Esophagus muscularis mucosa (tissue), 4 donors: ENCODE measurements at places on chromosomes 1 and 21. TPM values are rescaled to one million over a fixed set of nuclear protein-coding genes. Genes with fewer than 3 reads are reported as not detected.

MFSD2A gene
- 4.6 TPM for total RNA-seq

A3GALT2 gene
- not detected for total RNA-seq

- no peak for DNase-seq
Measured at GRCh38 chr1:55153031-55153430, 62.1 kb downstream of the USP24 start.

DNA sequence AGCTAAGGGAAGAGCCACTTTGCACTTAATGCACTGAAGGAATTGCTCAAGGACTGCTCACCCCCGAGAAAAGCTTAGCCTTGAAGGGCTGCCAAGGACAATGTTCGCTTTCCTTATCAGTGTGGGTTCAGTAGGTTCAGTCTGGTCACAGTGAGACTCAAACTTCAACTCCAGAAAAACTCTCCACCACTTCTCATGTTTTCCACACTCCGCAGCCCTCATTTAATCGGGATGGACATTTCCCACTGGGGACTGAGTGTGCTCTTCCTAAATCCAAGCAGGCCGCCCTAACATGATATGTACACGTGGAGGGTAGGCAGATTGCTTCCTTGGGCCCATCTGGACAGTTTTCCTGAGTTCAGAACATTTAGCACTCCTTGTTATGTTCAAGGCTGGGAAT, 19.5 kb downstream of the SUSD4 start:
- DNase-seq, result no peak

PADI4 gene
- total RNA-seq, result not detected

GRCh38 chr1:164466001-164466421, 93.0 kb upstream of the PBX1 start:
- DNase-seq, result no peak

DIO1 gene
- total RNA-seq, result not detected

UBE2U gene
- total RNA-seq, result not detected

GRCh38 chr21:17529648-17530047, 16.8 kb downstream of the CXADR start:
- DNase-seq, result no peak

RAP1GAP gene
- total RNA-seq, result 0.71 TPM

DNA sequence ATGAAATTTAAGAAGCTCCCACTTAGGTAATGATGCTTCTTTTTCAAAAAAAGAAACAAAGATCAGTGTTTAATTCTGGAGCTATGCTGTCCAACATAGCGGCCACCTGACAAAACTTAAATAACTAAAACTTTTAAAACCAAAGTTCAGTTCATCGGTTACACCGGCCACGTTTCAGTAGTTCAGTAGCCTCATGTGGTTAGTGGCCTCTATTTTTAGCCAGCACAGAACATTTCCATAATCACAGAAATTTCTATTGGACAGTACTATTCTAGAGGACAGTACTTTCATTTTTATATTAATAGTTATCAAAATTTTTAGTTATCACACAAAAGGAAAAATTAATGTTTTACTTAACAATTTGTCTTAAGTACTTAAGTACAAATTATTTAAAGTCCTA, 141.0 kb downstream of the USP25 start:
- DNase-seq, result no peak

ROR1 gene
- 5.1 TPM for total RNA-seq

DNA sequence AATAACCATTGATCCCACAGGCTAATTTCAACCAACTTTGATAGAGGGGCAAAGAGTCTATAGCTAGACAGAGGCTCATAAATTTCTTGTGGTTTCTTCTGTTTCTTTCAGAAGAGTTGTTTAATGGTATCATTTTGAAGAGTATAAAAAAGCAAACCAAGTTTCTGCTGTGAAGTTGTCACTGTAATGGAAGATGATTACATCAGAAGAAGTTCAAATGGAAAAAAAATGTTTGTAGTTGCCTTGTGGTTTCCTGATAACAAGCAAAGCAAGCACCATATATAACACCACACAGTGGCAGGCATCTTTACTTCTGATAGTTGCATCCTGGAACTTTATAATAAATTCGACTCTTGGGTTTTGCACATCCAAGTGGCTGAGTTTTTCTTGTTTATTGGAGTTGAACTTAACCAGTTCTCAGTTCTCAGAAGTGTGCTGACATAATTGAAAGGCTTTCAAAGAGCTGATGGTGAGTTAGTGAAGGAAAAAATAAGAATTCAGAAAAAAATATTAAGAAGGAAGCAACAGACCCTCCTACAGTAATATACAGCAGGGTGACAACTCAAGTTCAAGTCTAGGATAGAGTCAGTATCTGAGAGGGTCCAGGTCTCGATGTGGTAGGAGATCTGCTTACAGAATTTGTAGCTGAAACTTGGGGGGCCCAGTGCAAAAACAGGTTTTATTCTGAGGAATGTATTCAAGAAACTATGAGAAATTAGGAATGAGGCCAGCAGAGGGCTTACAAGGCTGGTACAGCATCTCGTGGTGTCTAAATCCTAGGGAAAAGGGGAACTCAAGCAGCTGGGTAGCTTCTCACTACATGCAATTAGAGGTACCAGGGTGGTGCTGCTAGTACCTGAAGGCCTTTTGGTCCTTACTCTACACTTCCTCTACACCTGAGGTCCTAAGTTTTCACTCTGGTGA, 123.5 kb downstream of the CRB1 start:
- DNase-seq, result no peak

- DNase-seq, result no peak
Measured at GRCh38 chr1:156383023-156383422, 14.0 kb downstream of the RHBG start.

DNA sequence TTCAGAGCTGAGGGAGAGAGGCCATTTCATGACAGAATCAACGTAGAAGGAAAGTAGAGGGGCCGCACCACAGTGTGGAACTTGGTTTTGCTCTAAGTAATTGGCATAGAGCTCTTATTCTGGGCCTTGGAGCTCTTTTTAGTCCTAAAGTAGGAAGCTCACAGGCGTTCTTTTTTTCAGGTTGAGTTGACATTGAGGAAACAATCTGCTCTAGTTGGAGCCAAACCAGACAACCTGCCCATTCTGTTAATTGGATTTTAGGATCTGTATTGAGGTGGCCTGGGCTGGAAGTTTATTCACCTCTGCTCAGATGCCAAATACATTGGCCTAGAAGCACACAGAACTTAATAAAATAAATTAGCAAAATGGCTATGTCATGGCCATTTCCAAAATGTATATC, 1093.9 kb downstream of the ADGRL2 start:
- no peak for DNase-seq

PAPPA2 gene
- total RNA-seq, result 0.78 TPM

HOOK1 gene
- total RNA-seq, result under 0.01 TPM

DNA sequence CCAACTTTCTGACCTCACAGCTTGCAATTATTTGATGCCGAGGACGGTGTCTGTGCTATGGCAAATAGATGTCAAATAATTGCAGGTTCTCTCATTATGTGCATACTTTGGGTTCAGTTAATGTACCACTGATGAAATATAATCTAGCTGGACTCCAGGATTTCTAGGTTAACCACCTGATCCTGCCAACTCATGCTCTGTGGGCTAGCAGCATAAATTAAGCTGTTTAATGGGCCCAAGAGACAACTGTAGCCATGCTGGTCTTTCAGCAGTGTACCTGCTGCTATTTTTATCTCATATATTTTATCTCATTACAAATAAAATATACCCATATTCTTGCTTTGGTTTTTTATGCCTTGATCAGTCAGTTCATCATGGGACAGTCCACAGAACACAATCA, 43.3 kb upstream of the HP1BP3 start:
- no peak for DNase-seq

GRCh38 chr1:66553846-66554245, 19.9 kb downstream of the SGIP1 start:
- DNase-seq, result no peak

DNA sequence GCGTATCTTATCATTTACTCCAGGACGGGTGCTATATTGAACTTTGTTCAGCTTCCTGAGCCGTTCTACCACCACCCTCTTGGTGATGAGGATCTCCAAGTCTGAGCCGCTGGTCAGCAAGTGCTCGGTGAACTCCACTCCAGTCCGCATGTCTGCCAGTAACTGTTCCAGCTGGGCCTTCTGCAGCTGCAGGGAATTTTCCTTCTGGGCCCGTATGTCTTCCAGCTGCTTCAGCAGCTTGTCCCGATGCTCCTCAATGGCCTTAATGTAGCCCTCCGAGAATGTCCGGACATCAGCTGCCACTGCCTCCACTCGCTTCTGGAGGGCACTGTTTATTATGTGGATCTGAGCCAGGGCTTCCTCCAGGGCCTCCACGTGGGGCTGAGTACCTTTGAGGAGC, 3.4 kb downstream of the TRIM45 start:
- no peak for DNase-seq

APOBEC4 gene
- total RNA-seq, result not detected

GRCh38 chr1:58308206-58308605, 238.3 kb downstream of the OMA1 start:
- no peak for DNase-seq

DNA sequence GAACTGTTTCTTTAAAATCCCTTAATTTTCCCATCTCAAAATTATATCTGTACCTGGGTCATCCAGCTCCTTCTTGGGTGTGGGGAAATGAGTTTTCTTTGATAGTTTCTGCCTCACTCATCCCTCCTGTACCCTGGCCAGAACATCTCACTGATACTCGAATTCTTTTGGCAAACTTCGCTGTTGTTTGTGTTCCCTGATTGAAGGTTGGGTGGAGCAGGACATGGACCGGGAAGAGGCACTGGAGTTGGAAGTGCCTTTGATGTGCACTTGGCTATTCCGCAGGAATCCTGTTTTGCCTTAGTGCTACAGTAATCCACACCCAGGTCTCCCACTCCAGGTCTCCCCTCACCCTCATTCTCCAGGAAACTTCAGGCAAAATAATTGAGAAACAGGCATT, 11.2 kb downstream of the MINDY1 start:
- no peak for DNase-seq

CYP4A11 gene
- not detected for total RNA-seq

GRCh38 chr1:160373696-160374095, 6.8 kb downstream of the NHLH1 start:
- no peak for DNase-seq

- no peak for DNase-seq
Measured at GRCh38 chr1:64956733-64957441, 9.5 kb downstream of the JAK1 start.

DNA sequence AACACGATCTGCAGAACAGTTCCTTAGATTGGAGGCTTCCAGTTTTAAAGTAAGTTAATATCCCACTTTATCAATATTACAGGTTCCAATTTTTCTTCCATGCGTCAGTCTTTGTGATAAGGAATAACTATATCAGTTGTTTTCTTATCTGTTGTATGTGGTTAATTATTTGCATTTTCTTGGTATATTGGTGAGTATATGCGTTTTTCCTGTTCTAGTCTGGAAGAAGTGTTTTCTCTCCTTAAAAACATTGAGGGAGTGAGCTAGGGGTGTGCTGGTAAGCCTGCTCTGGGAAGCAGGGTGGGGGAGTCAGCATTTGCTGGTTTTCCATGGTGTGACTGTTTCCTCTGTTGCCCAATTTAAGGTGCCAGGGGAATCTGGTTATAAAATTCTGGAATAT, 50.2 kb upstream of the KIF1B start:
- DNase-seq, result no peak

SHISAL2A gene
- not detected for total RNA-seq

DNA sequence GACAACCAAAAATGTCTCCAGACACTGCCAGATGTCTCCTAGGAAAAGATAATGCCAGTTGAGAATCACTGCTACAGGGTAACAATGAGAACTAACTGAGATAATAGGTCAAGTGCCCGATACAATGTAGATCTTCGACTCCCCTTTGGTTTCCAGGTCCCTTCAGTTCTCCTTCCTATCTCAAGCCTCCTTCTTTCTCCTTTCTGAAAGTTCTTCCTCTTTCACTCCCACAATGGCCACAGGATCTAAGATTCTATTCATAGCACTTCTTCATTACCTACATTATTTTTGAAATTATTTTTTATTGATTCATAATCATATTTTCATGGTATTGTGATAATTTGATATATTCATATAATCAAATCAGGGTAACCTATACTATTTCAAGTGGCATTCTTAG, 6.3 kb downstream of the PFDN2 start:
- DNase-seq, result no peak

DNA sequence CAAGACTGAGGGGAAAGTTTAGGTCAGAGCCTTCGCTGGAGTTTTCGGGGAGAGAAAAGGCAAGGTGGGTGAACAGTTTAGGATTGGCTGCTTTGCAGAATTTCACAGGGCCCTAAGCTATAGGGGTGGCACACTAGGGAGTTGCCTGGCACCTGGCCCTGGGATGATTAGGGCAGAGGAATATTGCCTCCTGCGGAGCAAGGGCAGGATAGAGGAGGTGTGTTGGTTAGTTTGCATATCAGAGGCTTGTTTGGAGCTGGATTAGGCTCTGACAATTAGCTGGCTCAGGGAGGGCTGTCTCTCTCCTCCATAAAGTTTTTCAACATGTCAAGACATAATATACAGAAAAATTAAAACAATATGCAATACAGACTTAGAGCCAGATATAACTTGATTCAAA, 436.4 kb downstream of the DISC1 start:
- no peak for DNase-seq

ARHGEF16 gene
- 0.71 TPM for total RNA-seq

DNA sequence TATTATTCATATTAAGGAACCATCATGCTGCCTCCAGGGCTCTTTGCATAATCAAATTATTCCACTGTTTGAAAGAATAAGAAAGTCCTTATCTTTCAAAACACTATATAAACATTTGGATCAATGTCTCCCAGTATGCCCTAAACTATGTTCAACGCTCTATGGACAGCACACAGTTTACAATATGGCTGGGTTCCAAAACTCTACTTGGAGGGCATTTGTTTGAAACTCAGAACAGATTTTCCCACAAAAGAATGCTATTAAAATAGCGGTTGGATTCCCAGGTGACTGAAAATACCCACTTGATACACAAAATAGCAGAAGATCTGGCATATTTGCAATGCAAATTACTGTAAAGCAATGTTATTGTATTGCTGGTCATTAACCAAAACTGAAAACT, 3.2 kb downstream of the HAO2 start:
- DNase-seq, result no peak
